T-helper 1 cell treated with Interleukin-12 subunit alpha and Interleukin-12 subunit beta and Interleukin-4 antibody, amounts not matched to agents 30 ng/mL and 1 ng/mL, for 36 hours (primary cell): ENCODE measurements at places on chromosomes 5 and 9. TPM values are rescaled to one million over a fixed set of nuclear protein-coding genes. Genes with fewer than 3 reads are reported as not detected.

The PCDHB16 gene
- not detected in 2 replicates for total RNA-seq

The SOHLH1 gene
- total RNA-seq: not detected in 2 replicates

The EDIL3 gene
- total RNA-seq: not detected in 2 replicates

The PAPPA gene
- not detected in 2 replicates for total RNA-seq

The IL5 gene
- total RNA-seq: 0.34 and 0.39 TPM in 2 replicates

The AMBP gene
- not detected in 2 replicates for total RNA-seq

The DBH gene
- total RNA-seq: 0.05 TPM in 1 of 2 replicates, not detected in the other

The ITGA2 gene
- total RNA-seq: 5.4 and 5.5 TPM in 2 replicates

The ADAMTS13 gene
- 1.7 and 2.5 TPM in 2 replicates for total RNA-seq

The TICAM2 gene
- 3.3 and 3.5 TPM in 2 replicates for total RNA-seq

The PCDHGA1 gene
- total RNA-seq: 0.15 and 0.17 TPM in 2 replicates

The BTNL3 gene
- not detected in 2 replicates for total RNA-seq

The FAM78A gene
- total RNA-seq: 102 and 105 TPM in 2 replicates

The GRM6 gene
- not detected in 2 replicates for total RNA-seq

The ARSI gene
- total RNA-seq: not detected in 2 replicates

The RALGDS gene
- total RNA-seq: 128 and 143 TPM in 2 replicates

The PTPRD gene
- total RNA-seq: not detected in 2 replicates

The ZNF354C gene
- total RNA-seq: 4.4 and 4.7 TPM in 2 replicates

The SPATA31D4 gene
- total RNA-seq: not detected in 2 replicates

The PIP5K1B gene
- total RNA-seq: 4.4 and 4.7 TPM in 2 replicates

The STKLD1 gene
- 0.39 and 1.3 TPM in 2 replicates for total RNA-seq

The LECT2 gene
- total RNA-seq: not detected in 2 replicates

The CD14 gene
- total RNA-seq: 0.51 and 0.56 TPM in 2 replicates

The SPATA9 gene
- not detected in 2 replicates for total RNA-seq

The PTGES gene
- total RNA-seq: 0.12 TPM in 1 of 2 replicates, not detected in the other

The PTGR1 gene
- total RNA-seq: 0.81 and 1.1 TPM in 2 replicates

The TSSK1B gene
- total RNA-seq: not detected in 2 replicates

The HSPB3 gene
- not detected in 2 replicates for total RNA-seq

The INSL4 gene
- total RNA-seq: not detected in 2 replicates

The ERAP2 gene
- 152 and 153 TPM in 2 replicates for total RNA-seq

The PCSK5 gene
- total RNA-seq: 7.1 and 7.6 TPM in 2 replicates
